ENCODE measurements at places on chromosomes 1 and 21.

DNA sequence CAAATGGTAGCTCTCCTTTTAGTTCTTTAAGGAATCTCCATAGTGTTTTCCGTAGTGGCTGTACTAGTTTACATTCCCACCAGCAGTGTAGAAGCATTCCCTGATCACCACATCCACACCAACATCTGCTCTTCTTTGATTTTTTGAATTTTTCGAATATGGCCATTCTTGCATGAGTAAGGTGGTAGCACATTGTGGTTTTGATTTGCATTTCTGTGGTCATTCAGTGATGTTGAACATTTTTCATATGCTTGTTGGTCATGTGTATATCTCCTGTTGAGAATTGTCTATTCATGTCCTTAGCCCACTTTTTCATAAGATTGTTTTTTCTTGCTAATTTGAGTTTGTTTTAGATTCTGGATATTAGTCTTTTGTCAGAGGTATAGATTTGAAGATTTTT is 84.6 kb upstream of the B3GALT2 start:
- no peak for DNase-seq

GRCh38 chr1:225415307-225415706 is 12.5 kb downstream of the LBR start:
- no peak for DNase-seq

GRCh38 chr21:20997636-20998455 is at the start of gene NCAM2:
NCAM2 (plus strand) TSS chr21:20998409.
- DNase-seq = peak; percentile 72

DNA sequence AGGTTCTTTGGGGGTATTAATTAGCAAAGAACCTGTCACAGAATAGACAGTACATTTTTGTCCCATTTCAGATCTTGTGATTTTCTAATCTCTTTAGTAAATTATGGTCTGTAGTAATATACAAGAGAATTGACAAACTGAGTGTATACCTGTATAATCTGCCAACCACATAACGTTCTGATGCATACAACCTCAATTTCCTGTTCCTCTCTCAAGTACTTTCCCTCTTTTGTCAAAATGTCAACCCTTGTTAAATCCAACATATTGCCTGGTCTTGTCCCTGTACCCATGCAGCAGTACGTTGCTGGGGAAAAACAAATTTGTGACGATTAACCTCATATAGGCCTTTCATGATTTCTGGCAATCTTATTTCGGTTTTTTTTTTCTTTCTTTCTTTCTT is 1.1 kb downstream of the ARV1 start:
- DNase-seq = no peak

DNA sequence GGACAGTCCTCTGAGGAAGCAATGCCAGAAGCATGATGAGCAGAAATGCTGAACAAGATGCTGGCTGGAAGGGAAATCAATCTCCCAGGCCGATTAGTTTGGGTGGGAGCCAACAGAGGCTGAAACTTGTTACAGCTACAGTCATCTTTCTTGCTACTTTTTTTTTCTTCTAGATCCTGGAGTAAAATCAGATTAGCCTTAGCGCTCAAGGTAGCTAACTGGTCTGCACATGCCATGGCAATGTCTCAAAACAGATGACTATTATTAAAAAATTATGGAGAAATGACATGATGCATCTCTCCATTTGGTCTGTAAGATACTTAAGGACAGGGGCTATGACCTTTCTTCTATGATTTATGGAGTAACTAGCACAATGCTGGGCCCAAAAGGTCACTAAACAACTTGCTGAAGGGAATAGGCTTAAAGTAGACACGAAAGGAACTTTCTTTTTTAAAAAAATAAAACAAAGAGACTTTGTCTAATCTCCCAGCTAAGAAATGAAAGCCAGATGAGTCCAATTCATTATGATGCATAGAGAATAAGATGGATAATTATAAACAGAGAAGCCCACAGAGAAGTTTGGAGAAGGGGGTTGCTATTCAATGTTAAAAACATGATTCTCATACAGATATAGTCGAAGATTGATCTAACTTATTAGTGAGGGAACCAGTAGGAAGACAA is 42.5 kb downstream of the UTP25 start:
- no peak for DNase-seq
